Right hindlimb (tissue), 1 donor: ENCODE measurements at places on chromosomes 5 and 9.

DNA sequence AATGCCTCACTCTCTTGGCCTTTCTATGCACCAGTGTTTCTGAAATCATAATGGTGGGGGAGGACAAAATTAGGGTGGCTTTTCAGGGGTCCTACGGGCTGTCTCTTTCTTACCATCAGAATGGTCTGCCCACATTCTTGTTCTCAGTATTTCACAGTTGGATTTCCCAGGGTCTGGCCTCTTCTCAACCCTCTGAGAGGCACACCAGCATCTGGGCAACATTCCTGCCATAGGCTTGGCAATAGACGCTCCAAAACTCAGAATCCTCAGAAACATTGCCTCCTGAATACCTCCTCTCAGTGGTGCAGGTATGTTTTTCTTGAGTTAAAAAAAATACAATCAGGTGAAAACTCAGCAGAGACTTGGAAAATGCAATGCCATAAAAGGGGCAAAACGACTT is 358.3 kb downstream of the NTRK2 start:
- no peak for DNase-seq

DNA sequence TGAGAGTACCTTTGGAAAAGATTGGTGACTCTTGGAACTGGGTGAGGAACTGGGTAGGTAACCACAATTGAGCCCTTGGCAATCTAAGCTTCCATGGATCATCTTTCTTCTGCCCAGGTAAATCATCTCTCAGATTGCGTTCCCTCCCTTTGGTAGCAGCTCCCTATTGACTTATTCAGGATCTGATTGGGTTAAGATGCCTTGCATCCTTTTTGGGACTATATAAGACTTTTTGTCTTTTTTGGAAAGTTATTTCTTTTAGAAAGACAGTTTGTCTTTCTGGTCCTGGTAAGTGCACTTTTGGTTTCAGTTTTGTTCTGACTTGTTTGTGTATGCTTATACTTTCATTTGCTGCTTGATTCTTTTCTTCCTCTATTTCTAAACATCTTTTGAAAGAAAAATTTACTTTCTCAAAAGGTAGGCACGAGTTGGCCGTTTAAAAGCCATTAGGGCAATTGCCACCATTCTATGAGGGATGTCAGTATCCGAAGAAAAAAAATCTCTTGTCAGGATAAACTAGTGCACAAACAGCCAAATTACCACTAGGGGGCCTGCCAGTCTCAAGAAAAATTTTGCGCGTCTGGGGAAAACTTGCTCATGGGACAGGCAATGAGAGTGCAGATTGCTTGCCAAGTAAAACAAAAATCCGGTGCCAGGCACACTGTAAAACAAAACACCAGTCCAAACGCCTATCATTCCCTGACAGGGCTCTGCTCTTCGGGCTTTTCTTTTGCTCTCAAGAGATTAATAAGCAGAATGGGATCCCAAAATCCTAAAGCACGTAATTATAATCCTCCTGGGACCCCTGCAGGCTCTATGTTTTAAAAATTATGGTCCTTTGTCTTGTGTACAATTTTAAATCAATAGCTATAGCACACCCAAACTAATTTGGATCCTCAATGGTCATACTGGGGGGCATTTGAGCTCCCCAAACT is 12.8 kb downstream of the OR1J1 start:
- peak; percentile 64 for DNase-seq

DNA sequence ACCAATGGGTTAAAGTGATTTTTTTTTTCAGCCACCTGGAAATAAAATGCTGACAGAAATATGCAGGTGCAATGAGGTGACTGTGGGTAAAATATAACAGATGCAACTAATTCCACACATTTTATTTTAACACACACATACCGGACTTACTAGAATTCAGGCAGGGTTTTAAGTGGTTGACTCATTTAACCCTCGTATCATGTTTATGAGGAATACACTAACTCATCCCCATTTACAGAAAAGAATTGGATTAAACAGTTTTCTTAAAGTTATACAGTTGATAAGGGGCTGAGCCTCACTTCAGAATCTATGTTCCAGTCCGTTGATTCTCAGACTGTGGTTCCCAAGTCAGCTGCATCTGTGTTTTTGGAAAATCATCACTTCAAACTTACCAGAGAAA is 207.5 kb downstream of the CHSY3 start:
- DNase-seq = no peak

DNA sequence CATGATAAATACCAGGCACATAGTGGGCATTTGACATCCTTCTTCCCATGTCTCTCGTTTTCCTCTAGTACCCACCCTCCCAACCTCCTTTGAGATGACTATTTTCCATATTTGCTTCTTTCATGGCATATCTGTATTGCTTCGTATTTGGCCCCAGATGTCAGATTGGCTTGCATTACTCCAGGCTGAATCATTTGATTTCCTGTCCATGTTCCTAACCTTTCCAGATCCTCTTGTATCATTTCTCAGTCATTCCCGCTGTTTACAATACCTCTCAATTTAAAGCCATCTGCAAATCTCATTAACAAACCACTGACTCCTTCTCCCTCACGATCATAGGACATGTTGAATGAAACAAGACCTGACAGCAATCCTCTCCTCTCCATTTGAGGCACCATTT is 19.9 kb downstream of the MTX3 start:
- DNase-seq = no peak

GRCh38 chr9:130042406-130042884 is 544 bp downstream of the FNBP1 start:
- no peak for DNase-seq

GRCh38 chr9:91221332-91221731 is 140.4 kb downstream of the AUH start:
- DNase-seq = no peak

DNA sequence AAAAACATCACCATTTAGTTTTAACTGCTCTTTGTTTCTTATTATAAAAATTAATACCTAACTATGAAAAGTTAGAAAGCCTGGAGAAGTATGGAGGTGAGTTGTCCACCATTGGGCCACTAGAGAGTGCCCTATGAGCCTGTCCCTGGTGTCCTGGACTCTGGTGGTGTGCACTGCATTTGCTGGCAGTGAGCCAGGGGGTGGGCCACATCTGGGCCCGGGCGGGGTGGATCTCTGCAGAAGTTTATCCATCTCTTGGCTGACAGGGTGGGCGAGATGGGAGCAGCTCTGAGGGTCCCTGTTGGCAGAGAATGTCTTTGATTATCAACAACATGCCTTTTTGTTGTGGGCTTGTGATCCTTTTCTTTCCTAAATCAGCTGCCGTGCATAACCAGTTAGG is 8.2 kb downstream of the TENT4A start:
- DNase-seq = no peak

GRCh38 chr9:131618071-131618479 is 72.8 kb downstream of the PRRT1B start:
- peak; percentile 69 for DNase-seq

GRCh38 chr9:98375138-98375726 is 119.8 kb upstream of the TBC1D2 start:
- DNase-seq = no peak
